ENCODE measurements at places on chromosomes 1 and 21. TPM values are rescaled to one million over a fixed set of nuclear protein-coding genes. Genes with fewer than 3 reads are reported as not detected.

ETNK2 gene
- total RNA-seq: 33.3 TPM

JAM2 gene
- 12.0 TPM for total RNA-seq

TRIM46 gene
- total RNA-seq: 2.1 TPM

CA14 gene
- 0.35 TPM for total RNA-seq

TMEM52 gene
- total RNA-seq: 0.50 TPM

PSMD4 gene
- total RNA-seq: 123 TPM

PLPPR4 gene
- 0.09 TPM for total RNA-seq

RNF187 gene
- total RNA-seq: 137 TPM

SPRR4 gene
- not detected for total RNA-seq

NKAIN1 gene
- 0.19 TPM for total RNA-seq

SLC25A33 gene
- 3.8 TPM for total RNA-seq

ANGPTL3 gene
- 0.41 TPM for total RNA-seq

CELA2A gene
- not detected for total RNA-seq

HTR6 gene
- total RNA-seq: not detected

ARHGEF19 gene
- 8.2 TPM for total RNA-seq

AMY1A gene
- not detected for total RNA-seq

ARHGAP30 gene
- 21.6 TPM for total RNA-seq

NCF2 gene
- total RNA-seq: 16.7 TPM

TENT5C gene
- 22.2 TPM for total RNA-seq

TAL1 gene
- 6.5 TPM for total RNA-seq

ERO1B gene
- 9.9 TPM for total RNA-seq

ZFP69 gene
- total RNA-seq: 2.9 TPM

BGLAP gene
- total RNA-seq: 1.8 TPM

L1TD1 gene
- total RNA-seq: 0.16 TPM

S100B gene
- 6.9 TPM for total RNA-seq

FNDC10 gene
- 2.6 TPM for total RNA-seq

ESRRG gene
- total RNA-seq: 25.3 TPM

SH3D21 gene
- total RNA-seq: 33.4 TPM

ATXN7L2 gene
- 7.3 TPM for total RNA-seq
